Tibial artery (tissue), 4 donors: ENCODE measurements at places on chromosomes 6 and 20.

GRCh38 chr6:108927927-108928326 lies 79.7 kb downstream of the ARMC2 start:
- DNase-seq = no peak

- DNase-seq = no peak
Measured at GRCh38 chr20:54110457-54110856, 40.1 kb upstream of the BCAS1 start.

DNA sequence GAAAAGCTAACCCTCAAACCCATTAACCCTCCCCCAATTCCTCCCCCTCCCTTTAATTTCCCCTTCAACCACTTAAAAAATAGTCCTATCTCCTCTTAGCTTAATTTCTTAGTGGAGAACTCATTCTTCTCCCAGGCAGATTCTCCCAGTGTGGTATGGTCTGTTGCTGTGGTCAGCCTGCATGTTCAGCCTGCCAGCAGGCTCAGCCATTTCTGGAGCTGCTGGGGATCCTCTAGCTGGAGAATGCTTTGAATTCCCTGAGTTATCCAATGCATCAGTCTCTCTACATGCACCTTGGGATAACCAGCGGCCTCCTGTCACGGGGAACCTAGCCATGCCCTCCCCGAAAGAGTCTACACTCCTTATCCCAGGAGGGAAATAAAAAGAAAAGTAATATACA lies 375.4 kb upstream of the RSPO3 start:
- DNase-seq = no peak

GRCh38 chr20:971346-971745 lies 30.8 kb downstream of the RSPO4 start:
- no peak for DNase-seq

DNA sequence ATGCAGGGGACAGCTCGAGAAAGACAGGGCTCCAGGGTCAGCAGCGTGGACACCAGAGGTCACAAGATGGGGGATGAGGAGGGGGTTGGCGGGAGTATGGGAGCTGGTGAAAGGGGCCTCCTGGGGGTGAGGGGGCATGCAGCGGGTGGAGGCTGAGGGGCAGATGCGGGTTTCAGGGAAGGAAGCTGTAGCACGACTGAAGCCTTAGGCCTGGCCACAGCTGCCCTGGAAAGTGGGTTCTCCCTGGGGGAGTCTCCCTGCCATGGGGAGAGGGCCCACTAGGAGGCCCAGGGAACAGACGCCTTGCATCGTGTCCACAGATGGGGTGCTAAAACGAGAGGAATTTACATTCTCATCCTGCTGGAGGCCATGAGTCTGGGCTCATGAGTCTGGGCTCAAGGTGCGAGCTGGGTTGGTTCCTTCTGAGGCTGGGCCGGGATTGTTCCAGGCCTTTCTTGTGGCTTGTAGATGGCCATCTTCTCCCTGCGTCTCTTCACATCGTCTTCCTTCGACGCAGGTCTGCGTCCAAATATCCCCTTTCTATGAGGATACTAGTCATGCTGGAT lies 18.0 kb downstream of the APCDD1L start:
- no peak for DNase-seq

DNA sequence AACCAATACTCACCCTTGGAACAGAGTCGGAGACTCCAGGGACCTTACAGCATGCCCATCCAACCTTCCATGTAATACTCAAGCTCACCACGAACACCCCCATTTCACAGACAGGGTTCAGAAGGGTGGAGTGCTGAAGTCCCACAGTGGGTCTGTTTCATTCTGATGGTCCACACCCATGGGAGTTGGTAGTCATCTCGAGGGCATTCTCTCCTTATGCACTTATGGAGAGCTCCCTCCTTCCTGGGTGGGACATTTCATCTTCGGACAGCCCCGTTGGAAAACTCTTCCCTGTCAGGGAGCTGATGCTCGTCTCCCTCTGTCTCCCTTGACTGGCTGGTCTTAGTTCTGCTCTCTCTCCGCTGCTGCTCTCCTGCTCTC lies 38.9 kb downstream of the COX4I2 start:
- DNase-seq = no peak
